Left ventricle myocardium superior (tissue), 1 donor: ENCODE measurements at places on chromosomes 13 and 19. TPM values are rescaled to one million over a fixed set of nuclear protein-coding genes. Genes with fewer than 3 reads are reported as not detected.

- DNase-seq = peak; percentile 19
Observed at GRCh38 chr19:54186934-54187381, 2.4 kb downstream of the MBOAT7 start.

DNA sequence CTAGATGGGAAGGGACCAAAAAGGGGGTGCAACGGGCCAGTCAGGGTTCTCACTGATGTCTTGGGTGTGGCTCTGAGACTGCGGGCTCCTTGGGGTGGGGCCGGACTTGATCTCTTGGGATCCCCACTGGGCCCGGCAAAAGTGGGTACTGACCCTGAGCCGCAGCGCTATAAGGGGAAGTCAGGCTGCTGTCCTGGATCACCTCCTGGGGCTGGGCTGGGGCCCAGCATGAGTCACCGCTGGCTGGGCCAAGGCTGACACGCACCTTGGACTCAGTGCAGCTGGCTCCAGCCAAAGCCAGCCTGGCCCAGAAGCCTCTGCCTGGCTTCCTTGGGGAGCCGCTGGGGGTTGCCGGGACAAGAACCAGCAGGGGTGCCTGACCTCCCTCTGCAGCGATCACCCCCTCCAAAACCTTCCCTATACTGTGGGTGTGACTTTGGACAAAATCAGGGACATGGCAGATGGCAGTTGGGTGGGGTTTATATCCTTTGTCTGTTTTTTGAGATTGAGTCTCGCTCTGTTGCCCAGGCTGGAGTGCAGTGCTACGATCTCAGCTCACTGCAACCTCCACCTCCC is 617 bp upstream of the IQCN start:
- DNase-seq = peak; percentile 94

DNA sequence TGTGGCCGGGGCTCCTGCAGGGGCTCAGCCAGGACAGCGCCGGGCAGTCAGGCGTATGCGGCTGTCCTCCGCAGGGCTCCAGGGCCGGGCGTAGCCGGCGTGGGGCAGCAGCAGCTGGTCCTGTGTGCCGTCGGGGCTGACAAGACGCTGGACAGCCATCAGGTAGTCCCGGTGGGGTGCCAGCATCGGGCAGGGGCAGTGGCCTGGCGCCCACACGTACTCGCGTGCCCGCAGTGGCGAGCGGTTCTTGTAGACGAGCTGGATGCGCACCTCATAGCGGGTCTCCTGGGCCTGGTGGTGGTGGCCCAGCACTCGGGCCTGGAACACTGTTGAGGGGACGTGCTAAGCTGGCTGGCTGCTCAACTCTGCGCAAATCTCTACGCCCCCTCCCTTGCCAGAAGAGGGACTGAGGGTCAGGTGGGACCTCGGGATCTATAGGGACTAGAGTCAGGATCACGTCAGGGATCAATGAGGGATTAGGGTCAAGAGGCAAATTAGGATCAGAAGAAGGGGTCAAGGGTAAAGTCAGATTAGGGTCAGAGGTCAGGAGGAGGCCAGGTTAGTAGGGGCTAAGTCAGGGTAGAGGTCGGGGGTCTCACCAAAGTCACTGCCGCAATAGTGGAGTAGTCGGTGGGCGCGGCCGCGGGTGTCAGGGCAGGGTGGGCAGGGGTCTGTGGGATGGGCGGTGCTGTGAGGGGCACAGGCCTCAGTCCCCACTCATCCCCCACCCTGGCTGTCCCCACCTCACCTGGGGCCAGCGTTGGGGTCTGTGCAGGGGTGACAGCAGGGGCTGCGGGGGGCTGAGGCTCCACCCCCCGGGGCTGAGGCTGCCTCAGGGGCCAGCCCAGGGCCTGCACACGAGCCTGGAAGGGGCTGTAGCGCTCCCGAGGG is 6.6 kb downstream of the ADAMTSL5 start:
- no peak for DNase-seq

The KLK14 gene
- 0.89 TPM for total RNA-seq

The ZNF471 gene
- 7.6 TPM for total RNA-seq

DNA sequence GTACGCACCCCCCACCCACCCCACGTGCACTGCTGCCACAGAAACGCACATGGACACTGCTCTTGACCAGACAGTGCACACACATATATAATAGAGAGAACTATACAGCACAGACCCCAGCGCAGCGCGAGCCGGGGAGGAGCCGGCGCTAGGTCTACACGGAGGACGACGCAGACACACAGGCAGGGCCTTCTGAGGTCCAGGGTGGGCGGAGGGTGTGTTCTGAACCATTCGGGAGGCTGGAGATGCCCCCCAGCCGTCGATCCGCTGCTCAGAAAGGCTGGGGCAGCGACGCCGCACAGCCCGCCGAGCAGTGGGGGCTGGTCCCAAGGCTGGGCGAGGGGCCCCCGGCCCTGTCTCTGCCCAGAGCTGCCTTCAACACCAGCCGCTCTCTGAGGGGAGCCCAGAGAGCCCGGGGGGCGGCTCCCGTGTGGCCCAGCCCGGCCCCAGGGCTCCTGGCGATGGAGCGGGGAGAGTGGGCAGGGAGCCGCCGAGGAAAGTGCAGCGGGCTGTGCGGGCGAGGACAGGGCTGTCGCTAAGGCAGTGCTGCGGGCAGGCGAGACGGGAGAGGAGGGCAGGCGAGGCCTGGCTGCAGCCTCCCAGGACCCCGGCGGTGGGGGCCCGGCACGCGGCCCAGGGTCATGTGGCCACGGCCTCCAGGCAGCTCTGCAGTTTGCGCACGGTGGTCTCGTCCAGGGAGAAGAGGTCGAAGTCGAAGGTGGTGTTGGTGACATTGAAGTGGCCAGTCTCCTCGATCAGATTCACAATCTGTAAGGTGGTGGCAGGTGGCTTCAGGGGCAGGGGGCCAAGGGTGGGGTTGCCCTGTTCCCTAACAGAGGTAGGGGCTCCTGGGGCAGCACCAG is 67.1 kb downstream of the MLLT1 start:
- no peak for DNase-seq
